COLO829 (cell line): ENCODE measurements at places on chromosomes 3 and 15.
A peak's percentile ranks its signal among the peaks of the same experiment; 100 is the strongest.

DNA sequence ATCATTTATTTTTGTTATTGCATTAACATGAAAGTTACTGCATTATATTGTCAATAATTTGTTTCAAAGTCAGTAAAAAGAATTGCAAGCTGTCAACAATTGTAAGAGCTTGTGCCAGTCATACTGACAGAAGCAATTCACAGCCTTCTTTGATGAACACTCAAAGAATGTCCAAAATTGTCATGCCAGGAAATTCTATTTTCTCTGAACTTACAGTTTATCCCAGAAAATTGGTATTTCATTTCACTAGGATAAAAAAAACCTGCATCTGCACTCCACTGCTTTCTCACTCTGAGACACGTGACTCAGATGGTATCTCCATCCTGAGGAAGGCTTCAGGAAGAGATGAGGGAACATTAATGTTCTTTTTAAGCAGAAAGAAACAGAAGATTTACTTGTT lies 332.6 kb upstream of the CCDC54 start:
- no peak for DNase-seq

DNA sequence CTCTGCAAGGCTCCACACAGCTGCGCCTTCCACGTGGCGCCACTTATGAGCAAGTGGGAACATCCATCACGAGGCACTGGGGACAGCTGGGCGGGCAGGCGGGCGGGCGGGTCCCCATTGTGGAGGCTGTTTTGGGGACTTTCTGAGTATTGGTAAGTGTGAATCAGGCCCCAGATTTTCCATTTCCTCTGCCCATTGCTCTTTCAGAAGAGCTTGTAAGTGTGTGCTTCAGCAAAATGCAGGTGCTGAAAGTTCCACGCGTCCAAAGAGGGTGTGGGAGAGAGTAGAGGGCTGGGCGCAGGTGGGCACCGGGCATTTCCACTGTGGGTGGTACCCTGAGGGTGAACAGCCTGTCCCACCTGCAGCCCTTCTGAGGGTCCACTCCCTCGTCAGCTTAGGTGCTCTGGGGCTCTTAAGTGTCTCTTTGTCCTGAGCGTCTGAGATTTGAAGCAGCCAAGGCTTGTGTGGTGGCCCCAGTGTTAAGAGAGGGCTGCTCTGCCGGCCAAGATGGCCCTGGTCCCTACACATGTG lies 177.1 kb downstream of the RPLP1 start:
- no peak for DNase-seq

DNA sequence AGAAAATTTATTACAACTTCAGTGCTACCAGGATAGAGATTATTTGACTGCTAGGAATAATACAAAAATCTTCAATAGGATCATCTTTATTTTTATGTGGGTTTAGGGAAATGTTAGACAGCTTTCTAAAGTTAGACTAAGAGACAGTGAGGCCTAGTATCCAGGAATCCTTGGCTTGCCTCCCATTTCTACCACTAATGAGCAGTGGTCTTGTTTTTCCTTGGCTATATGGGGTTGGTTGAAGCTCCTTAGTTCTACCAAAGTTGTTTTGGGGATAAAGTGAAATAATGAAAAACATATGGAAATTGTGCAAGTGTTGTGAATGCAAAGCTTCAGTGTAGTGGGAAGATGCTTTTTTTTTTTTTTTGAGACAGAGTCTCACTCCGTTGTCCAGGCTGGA lies 16.8 kb downstream of the AP4E1 start:
- DNase-seq: no peak

GRCh38 chr15:28128031-28128430 lies 28.9 kb upstream of the OCA2 start:
- no peak for DNase-seq

DNA sequence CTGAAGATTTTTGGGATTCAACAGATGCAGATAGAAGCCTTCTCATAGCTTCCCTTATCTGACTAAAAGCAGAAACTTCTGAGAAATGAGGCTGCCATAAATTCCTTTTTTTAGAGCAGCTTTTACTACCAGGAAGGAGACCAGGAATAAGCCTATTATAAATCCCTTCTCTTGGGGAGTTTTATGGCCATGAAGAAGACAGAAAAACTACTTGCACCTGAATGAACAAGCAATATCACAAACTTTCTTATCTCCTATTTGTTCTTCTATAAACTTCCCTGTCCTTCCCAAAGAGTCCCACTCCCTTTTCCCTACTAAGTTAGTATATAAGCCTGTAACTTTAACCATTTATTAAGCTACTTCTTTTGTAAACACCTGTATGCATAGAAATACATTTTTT lies 603.1 kb downstream of the NSUN3 start:
- no peak for DNase-seq

- DNase-seq: no peak
Measured at GRCh38 chr15:85704720-85705429, 89.8 kb downstream of the KLHL25 start.

DNA sequence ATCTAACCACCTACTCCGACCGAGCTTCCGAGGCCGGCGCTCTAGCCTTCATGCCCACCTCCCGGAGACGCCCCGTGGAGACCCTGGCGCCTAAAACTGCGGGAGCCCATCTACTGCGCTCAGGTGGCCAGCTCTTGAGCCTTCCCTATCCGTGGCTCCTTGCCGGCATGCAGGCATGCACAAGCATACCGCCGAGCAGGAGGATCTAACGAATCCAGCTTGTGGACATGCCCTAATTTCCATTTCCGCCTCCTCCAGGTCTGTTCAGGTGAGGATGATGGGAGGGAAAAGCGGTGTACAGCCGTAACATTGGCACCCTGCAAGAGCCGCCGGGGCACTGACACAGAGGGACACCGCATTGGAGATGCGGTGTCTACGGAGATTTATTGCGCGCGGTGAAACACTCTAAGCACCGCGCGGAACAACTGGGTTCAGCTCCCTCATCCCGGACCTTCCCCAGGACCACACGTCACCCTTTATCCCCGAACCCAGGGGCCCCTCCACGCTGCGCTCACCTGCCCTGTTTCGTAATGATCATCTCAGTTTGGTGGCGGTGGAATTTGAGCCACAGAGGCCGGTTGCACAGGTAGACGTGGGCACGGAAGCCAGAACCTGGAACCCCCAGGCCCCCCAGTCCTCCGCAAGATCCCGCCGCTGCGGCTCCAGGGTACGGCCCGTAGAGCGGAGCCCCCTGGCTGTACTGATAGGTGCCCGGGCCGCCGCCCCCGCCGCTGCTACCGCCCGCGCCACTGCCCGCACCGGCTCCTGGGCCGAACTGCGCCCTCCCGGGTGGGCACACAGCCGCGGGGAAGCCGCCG lies 1.0 kb downstream of the EOMES start:
- no peak for DNase-seq

- DNase-seq: no peak
Measured at GRCh38 chr15:58332676-58333400, 99.0 kb upstream of the LIPC start.

DNA sequence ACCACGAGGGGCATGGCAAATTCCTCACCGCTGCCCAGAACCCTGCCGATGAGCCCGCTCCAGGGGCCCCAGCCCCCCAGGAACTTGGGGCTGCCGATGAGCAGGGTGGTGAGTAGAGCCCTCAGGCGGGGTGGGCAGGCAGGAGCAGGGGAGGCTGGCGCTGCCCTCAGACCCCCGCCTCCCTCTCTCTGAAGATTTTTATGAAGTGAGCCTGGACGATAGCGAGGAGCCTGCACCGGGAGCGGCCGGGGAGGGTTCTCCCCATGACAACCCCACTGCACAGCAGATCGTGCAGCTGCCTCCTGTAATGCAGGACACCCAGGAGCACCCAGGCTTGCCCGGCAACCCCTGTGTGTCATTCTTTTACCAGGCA lies 56.7 kb upstream of the UBE2Q2 start:
- DNase-seq: no peak

DNA sequence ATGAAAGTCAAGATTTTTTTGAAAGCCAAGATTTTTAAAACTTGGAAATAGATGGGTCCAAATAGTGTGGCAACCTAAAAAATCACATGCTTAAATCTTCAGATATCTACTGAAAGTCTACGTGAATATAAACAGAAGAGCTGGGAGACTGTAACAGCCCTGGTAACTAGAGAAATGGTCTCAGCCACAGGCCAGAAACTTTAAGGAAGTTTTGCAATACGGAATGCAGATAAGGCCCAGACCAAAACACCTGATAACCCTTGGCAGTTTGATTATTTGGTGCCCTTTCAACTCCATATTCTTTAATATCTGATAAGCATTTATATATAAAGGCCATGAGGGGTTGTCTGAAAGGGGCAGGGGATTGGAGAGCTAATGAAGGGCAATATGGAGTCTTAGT lies 537.3 kb upstream of the TGFBR2 start:
- DNase-seq: no peak

- DNase-seq: no peak
Measured at GRCh38 chr3:24628523-24629258, 134.0 kb upstream of the THRB start.

DNA sequence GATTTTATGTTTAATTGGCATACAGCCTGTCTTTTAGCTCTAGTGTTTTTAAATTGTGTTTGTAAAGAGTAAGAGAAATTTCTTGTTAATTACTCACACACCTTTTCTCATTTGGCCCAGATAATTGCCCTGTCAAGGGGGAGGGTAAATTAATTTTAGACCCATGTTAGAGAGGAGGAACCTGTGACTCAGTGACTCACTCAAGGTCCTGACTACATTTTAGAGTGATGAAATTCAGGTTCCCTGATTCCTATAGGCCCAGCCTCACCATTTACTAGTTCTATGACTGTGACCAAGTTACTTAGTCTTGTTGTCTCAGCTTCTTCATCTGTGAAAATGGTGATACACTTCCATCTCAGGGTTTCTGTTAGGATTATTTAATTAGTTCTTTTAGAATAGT lies 125.2 kb upstream of the DPH6 start:
- no peak for DNase-seq

DNA sequence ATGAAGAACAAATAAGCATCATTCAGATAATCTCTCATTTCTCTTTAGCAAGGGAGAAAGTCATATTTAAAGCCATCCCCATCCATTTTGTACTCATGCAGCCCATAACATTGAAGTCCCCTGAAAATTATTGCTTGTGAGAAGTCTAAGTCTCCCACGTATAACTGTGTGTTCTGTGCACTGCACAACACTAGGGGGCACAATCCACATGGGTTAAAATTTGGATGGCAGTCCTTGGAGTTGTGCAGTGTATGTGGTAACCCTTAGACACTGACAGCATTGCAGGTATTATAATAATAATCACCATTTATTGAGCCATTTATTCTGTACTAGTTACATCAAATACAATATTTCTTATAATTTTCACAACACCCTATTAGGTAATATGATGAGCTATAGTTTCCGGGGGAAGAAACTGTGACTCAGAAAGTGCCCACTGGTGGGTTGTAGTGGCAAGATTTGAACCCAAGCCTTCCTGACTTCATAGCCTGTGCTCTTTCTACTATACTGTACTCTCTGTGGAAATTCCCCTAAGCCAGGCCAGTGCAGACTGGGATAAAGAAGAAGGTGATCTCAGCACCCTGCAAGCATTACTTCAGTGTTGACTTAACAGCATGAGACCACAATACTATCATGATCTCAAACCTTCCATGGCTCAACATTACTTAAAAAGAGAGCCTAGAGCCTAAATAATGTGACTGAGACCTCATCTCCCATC lies 15.7 kb downstream of the KCNAB1 start:
- DNase-seq: no peak

- peak; percentile 81 for DNase-seq
Measured at GRCh38 chr3:126926684-126927400, 56.1 kb upstream of the PLXNA1 start.

- peak; percentile 84 for DNase-seq
Measured at GRCh38 chr3:101036213-101036618, 43.0 kb upstream of the ABI3BP start.

DNA sequence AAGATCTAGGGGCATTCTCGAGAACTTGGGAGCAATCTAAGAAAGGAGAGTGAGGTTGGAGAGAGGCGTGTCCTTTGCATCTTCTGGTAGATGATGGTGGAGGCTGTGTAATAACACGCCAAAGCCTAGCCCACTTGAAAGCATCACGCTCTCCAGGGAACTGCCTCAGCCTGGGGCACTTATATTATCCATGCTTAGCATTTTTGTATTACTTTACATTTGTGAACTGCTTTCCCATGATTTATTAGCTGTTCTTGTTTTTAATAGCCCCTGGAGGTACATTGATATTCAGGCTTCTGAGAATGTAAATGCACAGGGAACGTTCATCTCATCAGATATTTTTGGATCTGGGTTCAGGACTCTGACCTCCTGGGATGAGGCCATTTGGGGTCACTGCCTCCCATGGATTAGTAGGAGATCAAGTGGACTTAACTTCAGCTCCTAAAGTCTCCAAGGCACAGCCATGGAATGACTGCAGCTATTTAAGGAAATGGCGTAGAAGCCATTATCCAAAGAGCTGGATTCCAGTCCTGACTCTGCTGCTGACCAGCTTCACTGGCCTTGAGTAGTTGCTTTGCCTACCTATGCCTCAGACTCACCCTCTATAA lies 124.9 kb downstream of the LPP start:
- DNase-seq: no peak

DNA sequence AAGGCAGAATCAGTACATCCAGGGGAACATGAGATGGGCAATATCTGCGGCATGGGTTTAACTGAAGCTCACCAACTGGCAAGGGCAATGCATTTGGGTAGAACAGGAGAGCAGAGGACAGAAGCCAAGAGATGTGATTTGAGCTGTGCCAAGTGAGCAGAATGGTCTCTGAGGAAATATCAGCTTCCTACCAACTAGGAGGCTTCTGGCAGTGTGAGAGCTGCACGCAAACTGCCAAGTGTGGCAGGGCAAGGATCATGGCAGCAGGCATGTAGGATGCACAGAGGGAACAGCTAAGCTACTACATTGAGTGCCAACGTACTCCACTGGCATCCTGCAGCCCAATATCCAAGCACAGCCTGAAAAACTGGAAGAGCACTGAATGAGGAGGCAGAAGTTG lies 1036.5 kb downstream of the TUSC7 start:
- DNase-seq: no peak

- no peak for DNase-seq
Measured at GRCh38 chr3:151798466-151798865, 15.4 kb upstream of the AADAC start.
